Activated CD8-positive, alpha-beta T cell treated with anti-CD3 and anti-CD28 coated beads for 36 hours (primary cell): ENCODE measurements at places on chromosomes 3 and 15.

DNA sequence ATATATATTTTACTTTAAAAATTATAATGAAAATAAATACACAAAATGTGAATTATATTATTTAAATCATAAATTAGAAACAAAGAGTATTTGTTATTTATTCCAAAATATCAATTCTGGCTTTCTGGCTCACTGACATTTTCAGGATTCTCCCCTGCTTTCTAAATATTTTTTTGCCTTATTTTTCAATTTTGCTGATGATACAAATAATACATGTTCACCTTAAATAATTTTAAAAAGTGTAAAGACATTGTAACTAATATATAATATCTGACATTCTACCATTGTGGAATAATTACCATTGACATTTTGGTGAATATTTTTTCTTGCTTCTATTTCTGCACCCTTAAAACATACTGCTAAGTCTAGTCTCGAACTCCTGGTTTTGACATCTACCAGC is 325.9 kb upstream of the CBLB start:
- DNase-seq = no peak

- no peak for DNase-seq
Observed at GRCh38 chr3:101656651-101657050, 20.3 kb downstream of the ZBTB11 start.

DNA sequence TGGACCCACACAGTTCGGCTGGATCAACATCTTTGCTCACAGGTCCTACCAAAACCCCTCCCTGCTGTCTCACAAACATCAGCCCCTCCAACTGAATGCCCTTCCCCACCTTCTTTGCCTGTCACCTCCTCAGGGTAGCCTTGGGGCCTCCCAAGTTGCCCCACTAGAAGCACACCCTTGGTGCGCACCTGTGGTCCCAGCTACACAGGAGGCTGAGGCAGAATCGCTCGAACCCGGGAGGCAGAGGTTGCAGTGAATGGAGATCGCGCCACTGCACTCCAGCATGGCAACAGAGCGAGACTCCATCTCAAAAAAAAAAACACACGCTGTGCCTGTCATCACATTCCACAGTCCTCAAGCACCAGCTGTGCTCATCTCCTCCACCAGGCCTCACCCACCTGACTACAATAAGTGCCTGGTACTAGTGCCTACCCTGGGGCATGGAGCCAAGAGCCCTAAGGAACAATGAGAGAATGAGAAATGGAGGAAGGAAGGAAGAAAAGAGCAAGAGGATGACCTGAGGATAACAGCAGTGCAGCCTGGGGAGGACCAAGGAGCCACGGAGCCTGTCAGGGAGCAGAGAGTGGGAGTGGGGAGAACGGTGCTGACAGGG is 26.0 kb downstream of the RPN1 start:
- no peak for DNase-seq

GRCh38 chr3:118097226-118097625 is 937.4 kb downstream of the IGSF11 start:
- DNase-seq = no peak

- no peak for DNase-seq
Observed at GRCh38 chr15:63276342-63277037, 915 bp upstream of the APH1B start.

DNA sequence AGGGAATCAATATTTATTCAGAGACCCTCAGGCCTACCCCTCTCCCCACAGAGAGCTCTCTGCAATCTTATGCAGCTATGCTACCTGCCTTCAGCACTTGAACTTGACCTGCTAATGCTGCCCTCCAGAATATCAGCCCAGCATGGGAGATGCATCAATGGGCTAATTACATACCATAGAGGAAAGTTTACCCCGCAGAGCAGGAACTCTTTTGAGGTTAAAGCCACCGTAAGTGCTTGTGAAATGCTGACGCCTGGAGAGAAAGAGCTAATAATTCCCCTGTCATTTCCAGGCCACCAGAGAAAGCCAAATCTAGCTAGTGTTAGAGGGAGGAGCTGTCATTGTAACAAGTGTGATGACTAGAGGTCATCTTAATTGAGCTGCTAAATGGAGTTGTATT is 127.5 kb downstream of the CHST2 start:
- no peak for DNase-seq

DNA sequence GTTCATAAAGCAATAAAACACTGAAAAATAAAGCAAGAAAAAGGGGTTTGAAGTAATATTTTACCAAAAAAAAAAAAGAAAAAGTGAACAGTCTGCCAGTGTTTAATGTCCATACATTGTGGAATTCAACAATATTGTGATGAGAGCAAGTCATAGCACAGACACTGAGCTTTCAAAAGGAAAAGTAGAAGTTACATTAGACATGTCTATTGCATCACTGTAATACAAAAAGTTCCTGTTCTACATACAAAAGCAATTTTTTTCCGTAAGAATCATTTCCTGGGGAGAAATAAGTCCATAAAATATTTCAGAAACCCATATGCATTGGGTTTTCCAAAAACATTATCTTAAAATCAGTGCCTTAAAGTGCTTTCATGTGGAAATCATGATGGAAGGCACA is 11.8 kb upstream of the HDC start:
- no peak for DNase-seq

- no peak for DNase-seq
Observed at GRCh38 chr3:34109846-34110245, 311.4 kb downstream of the PDCD6IP start.

DNA sequence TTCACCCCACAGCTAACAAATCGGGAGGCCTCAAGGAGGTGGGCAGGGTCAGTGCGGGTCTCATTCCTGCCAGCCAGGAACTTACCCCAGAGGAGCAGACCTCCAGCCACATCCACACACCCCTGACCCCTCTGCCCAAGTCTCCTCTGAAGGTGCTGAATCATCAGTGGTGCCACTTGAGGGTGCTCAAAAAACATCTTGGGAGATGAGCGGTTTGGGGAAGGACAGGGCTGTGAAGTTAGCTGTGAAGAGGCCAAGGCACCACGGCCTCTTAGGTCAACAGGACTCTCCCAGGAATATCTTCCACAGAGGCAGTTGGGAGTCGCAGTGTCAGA is 1.2 kb downstream of the DAPK2 start:
- DNase-seq = no peak

GRCh38 chr15:90761629-90762028 is 44.5 kb downstream of the BLM start:
- DNase-seq = no peak

DNA sequence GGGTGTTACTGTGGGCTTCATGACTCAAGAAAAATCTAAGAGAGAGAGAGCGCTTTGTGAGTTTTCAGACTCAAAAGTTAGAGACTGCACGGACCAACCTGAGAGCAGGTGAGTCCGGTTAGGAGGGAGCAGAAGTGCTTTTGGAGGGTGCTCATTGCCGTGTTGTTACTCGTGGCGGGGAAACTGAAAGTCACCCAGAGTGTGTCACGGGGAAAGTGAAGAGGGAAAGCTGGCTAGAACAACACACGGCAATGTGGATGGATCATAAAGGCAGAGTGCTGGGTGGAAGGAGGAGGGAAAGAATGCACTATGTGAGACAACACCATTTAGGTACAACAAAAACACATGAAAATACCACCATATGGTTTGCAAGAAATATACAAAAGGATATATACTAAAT is 112.3 kb downstream of the BDH1 start:
- no peak for DNase-seq

DNA sequence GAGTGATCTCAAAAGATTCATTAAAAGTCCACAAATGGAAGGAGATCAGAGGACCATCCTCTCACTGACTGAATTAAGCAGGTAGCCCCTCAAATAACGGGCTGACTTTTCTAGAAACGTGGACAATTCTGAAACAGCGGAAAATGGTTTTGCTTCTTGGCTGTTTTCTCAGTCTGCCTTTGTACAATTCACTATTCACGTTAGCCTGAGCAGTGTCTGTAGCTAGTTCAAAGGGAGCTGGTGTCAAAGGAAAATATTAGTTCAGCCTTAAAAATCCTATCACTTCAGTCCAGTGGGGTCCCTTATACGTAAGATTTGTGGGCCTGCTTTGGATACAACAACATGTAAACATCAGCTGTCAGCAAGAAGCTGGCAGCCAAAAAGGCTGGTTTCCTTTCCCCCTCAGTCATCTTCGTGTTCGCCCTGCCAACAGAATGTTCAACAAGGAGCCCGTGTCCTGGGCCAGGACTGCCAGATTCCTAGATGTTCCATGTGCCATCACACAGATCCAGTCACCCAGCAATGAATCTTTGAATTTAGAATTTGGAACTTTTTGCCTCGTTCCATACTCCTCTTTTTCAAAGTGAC is 19.3 kb downstream of the LMCD1 start:
- DNase-seq = no peak

GRCh38 chr3:174959556-174960065 is 100.5 kb downstream of the NAALADL2 start:
- DNase-seq = no peak

GRCh38 chr15:63232405-63232804 is 43.0 kb downstream of the RAB8B start:
- DNase-seq = no peak

DNA sequence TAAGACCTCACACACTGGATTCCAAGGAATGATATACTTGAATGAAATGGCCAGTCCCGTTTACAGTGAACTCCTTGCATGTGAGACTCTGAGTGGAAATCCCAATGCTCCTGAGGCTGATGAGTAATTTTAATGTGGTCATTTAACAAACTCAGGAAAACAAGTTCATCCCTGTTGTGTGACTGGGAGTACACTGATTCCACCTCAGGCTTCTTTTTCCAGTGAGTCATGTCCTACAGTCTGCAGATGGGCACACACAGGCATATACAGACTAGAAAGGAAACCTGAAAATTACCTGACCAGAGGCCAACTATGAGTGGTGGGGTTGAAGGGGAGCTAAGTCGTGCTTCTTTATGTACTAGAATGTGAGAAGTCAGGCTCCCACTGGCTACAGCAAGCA is 5.8 kb downstream of the SQOR start:
- DNase-seq = no peak

DNA sequence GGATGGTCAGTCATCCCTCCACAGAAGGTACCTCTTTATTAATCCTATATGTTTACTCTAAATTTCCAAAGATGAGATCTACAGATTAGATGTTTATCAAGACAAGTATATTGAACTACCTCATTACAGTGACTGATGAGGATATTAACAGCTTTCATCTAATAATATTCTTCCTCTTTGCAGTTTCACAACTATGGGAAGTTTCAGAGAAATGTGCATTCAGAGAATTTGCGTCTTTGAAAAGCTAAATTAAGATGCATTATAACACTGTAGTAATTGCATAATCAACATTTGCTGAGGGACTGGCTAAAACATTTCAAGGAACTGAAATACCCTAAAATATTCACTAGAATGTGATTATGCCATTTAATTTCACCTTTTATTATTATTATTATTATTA is 46.7 kb downstream of the MCF2L2 start:
- DNase-seq = no peak

DNA sequence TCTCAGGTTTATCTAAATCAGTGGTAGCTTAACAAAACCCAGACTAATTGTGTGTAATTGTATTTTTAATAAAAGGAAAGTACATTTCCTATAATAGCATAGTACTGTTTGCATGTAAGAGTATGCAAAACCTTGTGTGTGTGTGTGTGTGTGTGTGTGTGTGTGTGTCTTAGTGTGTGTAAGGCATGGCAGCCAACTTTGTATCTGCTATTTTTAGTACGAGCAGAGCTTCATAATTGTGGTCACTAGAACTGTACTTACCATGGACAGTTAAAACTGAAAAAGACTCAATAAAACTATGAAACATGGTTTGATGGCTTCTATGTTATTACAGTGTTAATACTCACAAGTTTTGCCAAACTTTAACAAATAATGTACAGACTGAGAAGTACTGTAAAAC is 6.2 kb downstream of the P2RY1 start:
- no peak for DNase-seq

GRCh38 chr15:60576515-60576914 is 97.6 kb upstream of the ICE2 start:
- DNase-seq = no peak

DNA sequence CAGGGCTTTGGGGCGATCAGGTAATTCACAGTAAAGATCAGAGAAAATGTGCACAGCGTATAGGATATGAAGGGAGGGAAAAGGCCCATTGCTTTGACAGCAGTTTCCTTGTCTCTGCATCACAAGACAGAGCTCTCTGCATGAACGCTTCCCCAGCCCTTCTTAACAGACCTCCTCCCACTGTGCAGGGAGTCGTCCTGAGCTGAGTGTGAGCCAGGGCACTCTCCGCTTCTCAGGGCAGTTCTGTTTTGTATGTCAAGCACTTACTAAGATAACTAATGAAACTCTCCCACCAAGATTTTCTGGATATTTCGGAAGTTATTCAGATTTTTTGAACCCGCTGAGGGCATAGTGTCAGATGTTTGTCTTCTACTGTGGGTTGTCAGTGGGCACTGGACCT is 105.8 kb upstream of the C15orf61 start:
- DNase-seq = no peak

DNA sequence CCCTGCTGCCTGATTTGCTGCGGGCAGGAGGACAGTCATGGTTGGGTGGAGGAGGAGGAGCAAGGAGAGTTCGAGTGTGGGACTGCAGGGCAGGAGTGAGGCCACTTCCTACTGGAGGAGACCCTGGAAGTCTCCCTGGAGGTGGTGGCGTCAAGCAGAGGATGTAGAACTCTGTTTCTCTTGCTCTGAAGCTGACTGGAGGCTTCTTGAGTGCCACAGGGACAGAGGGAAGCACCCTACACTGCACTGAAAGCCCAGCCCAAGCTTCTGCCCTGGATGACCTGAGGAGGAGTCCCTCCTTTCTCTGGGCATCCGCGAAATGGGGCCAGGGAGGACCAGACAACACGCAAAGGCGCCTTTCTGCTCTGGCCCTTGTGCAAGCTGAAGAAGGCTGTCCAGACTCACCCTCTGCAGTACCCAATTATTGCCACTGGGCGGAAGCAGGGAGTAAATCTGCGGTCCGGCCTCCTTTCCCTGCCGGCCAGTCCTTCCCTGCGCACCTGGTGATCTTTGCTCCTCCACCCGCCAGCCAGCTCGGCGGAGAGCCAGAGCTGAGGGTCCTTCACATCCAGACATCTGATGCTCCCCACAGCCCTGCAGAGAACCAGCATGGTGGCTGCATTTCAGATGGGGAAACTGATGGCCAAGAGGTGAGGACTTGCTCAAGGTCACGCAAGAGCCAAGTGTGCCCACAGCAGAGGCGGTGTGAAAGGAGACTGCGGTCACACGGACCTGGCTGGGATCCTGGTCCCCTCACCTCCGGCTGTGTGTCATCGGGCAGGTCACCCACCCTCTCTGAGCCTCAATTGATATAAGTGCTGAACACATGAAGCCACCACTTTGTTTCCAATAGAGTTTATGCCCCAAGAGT is 207.1 kb downstream of the TBC1D2B start:
- DNase-seq = peak; percentile 64

DNA sequence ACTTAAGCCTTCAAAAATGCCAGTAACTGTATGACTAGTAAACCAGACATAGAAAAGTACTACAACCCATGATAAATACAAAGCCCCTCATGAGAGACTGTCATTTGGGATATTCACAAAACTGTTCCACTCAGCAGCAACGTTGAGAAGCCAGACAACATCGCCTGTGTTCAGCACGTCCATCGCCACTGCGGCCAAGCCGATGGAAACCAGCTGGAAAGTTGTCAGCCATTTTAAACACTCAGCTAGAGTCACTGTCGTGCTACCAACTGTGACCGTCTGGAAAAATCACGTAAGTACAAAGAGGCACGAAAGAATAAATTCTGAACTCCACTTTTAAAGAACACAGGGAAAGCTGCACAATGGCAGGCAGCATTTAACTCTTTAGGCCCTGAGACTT is 340.7 kb upstream of the WNT5A start:
- DNase-seq = no peak
